Liver (tissue), 10 donors: ENCODE measurements at places on chromosomes 13 and 19.

DNA sequence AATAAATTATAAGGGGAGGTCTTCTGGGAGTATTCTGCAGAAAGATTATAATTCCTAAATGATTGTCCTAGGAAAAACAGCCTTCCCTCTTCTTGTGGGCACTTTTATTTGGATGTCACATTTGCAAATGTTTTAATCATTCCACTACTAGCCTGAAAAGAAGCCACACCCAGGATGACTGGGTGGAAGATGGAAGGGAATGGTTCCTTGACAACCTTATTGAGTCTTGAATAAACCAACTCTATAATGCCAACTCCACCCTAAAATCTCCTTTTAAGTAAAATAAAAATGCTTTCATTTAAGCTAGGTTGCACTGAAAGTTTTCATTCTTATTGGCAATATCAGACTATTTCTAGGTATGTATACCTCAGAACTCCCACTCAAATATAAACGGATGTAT lies 494.6 kb downstream of the RFC3 start:
- H3K36me3 ChIP-seq, result no peaks in the 10 kb centered on the region
- no peak overlapping the region for H3K4me3 ChIP-seq
- H3K4me1 ChIP-seq, result no peaks in the 10 kb centered on the region
- no peaks in the 10 kb centered on the region for H3K27me3 ChIP-seq

DNA sequence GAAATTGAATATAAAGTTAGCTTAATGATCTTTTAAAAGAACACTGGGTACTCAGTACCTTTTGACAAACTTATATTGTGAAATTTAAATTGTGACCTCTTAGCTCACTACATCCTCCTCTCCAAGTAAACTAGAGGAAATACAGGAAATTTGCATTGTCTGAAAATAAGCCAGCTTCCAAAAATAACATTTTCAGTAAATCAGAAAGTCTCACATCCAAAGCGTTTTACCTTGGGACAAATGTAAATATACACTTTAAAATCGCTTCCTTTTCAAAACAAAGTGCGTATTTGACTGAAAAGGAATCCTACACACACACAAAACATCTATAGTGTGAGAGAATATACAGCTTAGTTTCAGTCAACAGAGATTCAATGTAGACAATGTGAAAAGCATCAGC lies 2.1 kb upstream of the EFNB2 start:
- no peaks in the 10 kb centered on the region for H3K27me3 ChIP-seq
- peaks cover 5% of the 10 kb centered on the region for H3K36me3 ChIP-seq
- DNase-seq, result no peak
- H3K4me1 ChIP-seq, result peaks cover 25% of the 10 kb centered on the region

- no peak for DNase-seq
- no peaks in the 10 kb centered on the region for H3K36me3 ChIP-seq
- no peak overlapping the region for H3K4me3 ChIP-seq
- no peaks in the 10 kb centered on the region for H3K27me3 ChIP-seq
Measured at GRCh38 chr19:18875726-18876125, 20.2 kb downstream of the CERS1 start.

DNA sequence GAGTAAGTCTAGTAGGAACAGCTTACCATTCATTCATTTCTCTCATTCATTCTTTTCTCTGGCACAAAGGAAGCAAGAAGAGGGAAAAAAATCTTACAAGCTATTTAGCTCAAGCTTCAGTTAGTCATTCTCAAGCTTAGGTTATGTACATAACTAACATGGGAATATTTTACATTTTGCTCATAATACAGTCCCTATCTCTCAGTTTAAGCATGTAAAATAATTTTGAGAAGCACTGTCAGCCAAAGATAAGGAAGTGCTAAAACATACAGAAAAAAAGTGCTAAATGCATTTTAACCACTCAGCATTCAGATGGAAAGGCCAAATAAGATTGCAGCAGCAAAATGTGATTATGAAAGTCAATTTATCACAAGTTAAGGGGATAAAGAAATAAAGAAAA lies 7.9 kb downstream of the RBM26 start:
- no peak overlapping the region for H3K4me3 ChIP-seq
- peaks cover 5% of the 10 kb centered on the region for H3K4me1 ChIP-seq
- peaks cover 2% of the 10 kb centered on the region for H3K36me3 ChIP-seq
- DNase-seq, result no peak

- H3K36me3 ChIP-seq, result no peaks in the 10 kb centered on the region
- no peak overlapping the region for H3K27ac ChIP-seq
- no peaks in the 10 kb centered on the region for H3K4me1 ChIP-seq
- no peak for DNase-seq
- H3K27me3 ChIP-seq, result no peaks in the 10 kb centered on the region
- no peak overlapping the region for H3K4me3 ChIP-seq
Measured at GRCh38 chr13:77952737-77953136, 34.1 kb upstream of the EDNRB start.
